ENCODE measurements at places on chromosomes 5 and 9.

DNA sequence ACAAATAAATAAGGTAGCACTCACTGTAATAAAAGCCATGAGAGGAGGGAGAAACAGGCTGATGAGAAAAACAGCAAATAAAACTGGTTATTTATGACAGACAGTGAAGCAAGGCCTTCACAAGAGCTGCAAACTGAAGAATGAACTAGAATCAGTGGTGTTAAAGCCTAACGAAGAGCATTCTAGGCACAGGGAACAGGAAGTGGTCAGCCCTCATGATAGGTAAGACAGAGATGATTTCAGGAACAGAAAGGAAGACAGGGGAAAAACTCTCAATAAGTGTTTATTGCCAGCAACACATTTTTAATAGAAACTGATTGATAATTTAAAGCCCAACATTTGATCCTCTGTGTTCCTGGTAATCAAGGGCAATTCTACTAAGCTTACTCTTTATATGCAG, 124.5 kb downstream of the EDIL3 start:
- no peak for DNase-seq

- no peak for DNase-seq
Measured at GRCh38 chr5:171867786-171868185, 82.2 kb downstream of the SMIM23 start.

DNA sequence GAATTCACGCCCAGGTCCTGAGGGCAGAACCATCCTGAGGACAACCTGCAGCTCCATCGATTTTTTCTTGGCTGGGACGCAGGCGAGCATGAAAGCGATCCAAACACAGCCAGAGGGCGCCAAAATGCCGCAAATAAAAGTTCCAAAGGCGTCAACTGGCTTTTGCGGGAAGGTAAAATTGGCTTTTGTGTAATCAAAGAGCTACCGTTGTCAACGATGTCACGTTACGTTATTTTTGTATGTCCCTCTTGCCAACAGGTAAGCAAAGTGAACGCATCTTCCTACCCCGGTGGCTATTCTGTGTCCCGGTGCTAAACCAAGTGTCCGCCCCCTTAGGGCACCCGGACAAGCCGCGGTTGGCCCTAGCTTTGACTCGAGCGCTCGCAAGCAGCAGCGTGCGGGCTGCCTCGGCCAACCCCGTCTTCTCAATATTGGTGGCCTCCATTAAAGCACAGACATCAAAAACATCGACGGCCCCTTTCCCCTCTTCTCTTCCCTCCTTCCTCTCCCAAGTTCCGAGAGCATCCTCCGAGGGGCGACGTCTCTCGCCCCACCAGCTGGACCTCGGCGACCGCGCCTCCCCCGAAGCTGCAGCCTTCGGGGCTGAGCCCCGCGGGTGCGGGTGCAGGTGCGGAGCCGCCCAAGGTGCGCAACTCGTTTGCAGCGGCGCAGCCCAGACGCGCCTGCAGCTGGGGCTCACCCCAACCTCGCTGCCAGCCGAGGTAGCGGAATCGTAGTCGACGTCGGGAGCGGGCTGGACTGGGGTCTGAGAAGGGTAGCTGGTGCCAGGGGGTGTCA, 1.1 kb upstream of the BASP1 start:
- DNase-seq, result peak; percentile 93

GRCh38 chr5:60492958-60493357, 207.0 kb downstream of the DEPDC1B start:
- peak; percentile 25 for DNase-seq
